Activated CD4-positive, alpha-beta T cell treated with anti-CD3 and anti-CD28 coated beads, Interleukin-2, amount 50 U/mL, for 48 hours (primary cell): ENCODE measurements at places on chromosomes 11 and 22.

GRCh38 chr11:35907648-35908431 is 36.0 kb upstream of the LDLRAD3 start:
- no peak for DNase-seq

- peak; percentile 48 for DNase-seq
These were observed 96.3 kb upstream of the RAB1B start for GRCh38 chr11:66172146-66172545.

GRCh38 chr22:32854351-32854804 is 52.9 kb downstream of the TIMP3 start:
- DNase-seq, result no peak

GRCh38 chr22:24772493-24773220 is 1.9 kb downstream of the PIWIL3 start:
- DNase-seq, result no peak

DNA sequence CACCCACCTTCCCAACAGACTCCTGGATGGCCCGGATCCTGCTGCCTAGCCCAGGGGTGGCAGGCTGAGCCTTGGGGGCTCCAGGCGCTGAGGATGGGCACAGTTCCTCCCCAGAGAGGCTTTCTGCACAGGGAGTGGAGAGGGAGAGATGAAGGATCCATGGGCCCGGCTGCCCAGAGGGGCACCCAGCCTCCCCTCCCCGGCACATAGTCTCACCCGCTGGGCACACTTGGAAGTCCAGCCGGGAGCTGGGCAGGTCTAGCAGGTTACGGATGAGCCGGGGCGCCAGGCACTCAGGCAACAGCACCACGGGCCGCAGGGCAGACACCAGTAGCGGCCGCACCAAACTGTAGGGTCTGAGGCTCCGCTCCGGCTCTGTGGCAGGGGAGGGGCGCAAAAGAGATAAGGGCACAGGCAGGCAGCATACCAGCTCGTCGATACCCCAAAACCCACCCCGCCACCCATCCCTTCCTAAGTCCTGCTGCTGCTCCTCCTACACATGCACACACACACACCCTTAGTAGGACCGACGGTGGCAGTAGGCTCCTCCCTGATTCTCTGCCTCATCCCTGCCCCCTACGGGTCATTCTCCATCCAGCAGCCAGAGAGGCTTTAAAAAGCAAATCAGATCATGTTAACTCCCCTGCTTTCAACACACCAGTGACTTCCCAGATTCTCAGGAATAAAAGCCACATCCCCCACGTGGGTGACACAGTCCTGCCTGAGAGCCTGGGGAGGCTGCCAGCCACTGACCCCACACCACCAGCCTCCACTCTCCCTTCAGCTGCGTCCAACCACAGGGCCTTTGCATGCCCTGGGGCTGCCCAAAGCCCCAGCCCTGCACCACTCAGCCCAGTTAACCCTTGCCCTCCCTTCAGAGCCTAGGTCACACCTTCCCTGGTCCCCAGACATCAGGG is 6.5 kb upstream of the MFNG start:
- DNase-seq, result peak; percentile 75

- DNase-seq, result peak; percentile 83
These were observed 4.3 kb upstream of the BAIAP2L2 start for GRCh38 chr22:38114484-38115398.

GRCh38 chr11:110805756-110806155 is 93.5 kb upstream of the ARHGAP20 start:
- no peak for DNase-seq

DNA sequence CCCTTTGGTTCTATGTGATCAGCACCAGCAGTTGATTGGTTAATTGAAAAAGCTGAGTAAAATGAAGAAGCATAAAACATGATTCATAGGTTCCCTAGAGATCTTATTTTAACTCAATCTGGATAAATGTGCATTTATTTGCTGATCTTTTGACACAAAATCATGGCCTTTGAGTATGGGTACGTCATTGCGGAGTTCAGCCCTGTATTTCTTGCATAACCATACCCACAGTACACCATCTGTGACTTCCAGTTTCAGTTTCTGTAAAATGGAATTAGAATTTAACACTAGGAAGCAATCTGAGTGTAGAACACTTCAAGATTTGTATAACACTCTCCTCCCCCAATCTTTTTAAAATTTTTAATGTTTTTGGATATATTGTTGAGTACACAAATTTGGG is 358.2 kb downstream of the DDX10 start:
- DNase-seq, result no peak

DNA sequence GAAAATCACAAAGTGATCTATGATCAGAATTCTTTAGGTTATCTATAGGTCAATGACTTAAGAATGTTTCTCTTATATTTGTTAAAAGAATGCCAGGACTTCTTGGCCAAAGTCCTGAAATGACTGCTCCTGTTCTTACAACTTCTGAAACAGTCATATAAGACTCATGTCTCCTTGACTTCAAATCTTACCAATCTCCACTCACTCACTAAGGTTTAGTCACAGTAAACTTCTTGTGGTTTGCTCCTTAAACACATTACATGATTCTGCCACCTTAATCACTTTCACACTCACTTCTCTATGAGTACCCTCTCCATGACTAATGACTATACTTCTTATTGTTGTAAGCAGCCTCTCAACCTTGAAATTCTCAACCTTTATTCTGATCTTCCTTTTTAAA is 648.7 kb upstream of the CCDC179 start:
- no peak for DNase-seq

GRCh38 chr22:44031158-44031952 is 7.3 kb downstream of the PARVB start:
- no peak for DNase-seq

DNA sequence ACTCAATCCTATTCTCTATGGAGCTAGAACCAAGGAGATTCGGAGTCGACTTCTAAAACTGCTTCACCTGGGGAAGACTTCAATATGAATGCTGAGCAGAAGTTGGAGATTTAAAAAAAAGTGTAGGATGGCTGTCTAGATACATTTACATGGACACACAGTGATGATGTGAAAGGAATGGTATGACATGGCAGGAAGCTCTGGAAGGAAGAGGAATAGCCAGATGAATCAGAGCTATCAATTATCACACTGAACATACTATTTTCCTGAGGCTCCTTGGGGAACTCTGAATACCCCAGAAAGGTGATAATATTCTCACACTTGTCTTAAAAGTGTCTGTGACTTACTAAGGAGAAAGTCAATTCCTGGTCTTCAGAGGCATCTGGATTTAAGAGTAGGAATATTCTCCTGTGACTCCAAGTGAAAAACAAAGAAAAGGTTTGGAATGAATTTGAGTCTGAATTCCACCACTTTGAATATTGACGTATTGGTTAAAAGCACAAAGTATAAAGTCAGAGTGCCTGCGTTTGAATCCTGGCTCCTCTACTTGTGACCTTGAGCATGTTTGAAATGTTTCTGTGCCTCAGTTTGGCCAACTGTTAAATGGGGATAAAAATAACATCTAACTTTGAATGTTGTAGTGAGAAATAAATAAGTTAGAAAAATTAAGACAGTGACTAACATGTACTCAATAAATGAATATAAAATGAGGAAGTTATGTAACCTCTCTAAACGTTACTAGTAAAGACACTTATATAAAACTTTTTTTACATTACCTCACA is 1.3 kb downstream of the OR52D1 start:
- no peak for DNase-seq

GRCh38 chr22:41739576-41739975 is 40.3 kb downstream of the MEI1 start:
- no peak for DNase-seq

DNA sequence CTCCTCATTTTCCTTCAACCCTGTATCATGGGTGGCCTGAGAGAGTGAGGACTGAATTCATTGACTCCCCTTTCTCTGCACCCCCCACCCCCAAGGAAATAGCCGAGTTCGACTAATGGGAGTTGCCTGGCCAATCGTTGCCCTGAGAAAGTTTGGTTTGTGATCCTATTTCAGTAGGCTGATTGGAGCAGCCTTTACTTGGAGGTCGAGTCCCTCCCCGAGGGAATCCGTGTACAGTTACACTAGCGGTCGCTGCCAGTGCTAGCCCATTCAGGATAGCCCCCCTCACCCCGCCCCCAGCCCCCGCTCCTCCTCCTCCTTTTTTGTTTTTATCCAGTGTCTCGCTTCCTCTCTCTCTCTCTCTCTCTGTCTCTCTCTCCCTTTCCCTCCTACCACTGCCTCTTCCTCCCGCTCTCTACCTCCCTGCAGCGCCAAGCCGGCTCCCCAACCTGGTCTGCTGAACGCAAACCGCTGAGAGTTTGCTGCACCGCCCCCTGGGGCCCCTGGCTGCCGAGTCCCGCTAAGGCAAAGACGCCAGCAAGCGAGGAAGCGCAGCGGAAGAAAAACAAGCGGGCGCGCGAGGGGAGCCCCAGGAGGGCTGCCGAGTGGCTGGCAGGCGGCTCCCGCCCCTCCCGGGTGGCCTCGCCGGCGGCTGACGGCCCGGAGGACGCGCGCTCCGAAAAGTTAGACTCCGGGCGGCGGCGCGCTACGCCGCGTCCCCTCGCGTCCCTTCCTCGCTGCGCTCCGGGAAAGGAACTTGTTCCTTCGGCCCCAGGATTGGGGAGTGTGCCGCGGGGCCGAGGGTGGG is at the start of gene GRAMD1B:
Gene GRAMD1B (plus strand): TSS at position 357 of the 808 bp plus-strand sequence. CDS start 524 bp downstream, outside the sequence.
- DNase-seq, result peak; percentile 80

GRCh38 chr11:45860348-45860747 is 13.1 kb downstream of the CRY2 start:
- DNase-seq, result no peak

- DNase-seq, result no peak
These were observed 540.8 kb downstream of the SOX6 start for GRCh38 chr11:15815246-15816195.

DNA sequence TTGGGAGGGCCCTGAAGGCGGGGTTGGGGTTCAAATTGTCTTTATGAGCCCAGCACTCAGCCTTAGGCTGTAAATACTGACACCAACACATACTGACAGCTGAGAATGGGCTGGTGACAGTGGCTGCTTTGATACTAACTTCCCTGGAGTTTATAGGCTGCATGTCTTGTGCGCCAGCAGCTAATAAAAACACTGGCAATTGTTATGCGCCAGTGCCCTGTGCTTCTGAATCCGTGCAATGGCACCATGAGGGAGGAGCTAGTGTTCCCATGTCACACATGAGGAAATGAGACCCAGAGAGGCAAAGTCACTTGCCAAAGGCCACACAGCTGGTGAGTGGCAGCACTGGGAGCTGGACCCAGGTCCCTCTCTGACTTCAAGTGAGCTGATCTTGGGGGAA is 23.8 kb downstream of the SHISAL1 start:
- DNase-seq, result no peak

- DNase-seq, result no peak
These were observed 5.7 kb upstream of the APOBEC3A start for GRCh38 chr22:38951734-38952133.

- DNase-seq, result no peak
These were observed 5.0 kb downstream of the NAGA start for GRCh38 chr22:42065438-42066125.

DNA sequence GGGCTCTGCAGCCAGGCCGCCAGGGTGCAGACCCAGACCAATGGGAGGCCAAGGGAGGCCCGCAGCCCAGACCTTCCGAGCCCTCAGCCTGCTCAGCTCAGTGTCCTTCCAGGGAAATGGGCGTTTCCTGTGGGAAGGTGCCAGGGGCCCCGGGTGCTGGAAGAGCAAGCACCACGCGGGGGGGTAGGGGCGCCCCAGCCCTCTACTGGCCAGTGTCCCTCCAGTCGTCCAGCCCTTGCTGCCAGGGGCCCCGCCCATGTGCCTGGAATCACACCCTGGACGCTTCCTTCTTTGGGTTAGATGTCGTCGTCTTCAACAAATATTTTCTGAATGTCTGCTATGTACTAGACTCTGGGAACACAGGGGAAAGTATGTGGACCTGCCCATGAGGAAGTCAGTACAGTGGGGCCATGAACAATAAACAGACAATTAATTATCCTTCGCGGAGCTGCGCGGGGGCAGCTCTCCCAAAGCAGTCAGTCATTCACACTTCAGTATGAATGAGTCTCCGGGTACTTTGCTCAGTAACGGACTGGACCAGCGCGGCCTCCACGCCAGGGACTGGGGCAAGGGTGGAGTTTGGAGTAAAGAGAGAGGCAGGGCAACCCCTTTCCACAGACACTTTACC is 60.2 kb downstream of the CDKN1C start:
- DNase-seq, result no peak

DNA sequence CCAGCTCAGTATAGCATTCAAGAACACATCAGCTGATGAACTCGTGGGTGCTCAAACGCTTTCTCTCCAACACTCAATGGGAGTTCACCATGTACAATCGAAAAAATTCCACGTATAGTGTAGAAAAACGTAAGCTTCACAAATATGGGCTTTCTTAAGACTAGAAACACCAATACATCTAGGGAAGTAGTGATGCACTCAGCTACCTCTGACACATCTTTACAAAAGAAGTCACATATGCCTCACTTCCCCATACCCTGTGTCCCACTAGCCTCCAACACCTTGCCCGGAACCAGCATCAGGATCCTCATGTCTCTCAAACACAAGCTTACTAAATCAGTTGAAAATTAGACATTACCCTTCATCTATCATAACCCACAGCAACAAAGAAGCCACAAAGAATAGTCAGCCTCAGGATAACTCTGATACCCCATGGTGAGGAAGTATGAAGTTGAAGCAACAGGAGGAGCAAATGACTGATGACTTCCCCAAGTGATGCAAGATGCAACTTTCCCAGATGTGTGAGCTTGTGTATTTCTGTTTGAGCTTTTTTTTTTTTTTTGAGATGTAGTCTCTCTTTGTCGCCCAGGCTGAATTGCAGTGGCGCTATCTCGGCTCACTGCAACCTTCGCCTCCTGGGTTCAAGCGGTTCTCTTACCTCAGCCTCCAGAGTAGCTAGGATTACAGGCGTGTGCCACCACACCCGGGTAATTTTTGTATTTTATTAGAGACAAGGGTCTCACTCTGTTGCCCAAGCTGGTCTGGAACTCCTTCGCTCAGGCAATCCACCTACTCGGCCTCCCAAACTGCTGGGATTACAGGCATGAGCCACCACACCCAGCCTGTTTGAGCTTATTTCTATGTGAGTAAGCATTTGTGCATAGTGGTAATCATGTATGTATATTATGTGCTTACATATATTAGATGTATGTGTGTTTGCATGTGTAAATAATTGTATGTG is 8.5 kb upstream of the DENND5A start:
- no peak for DNase-seq
